ENCODE measurements at places on chromosomes 3 and 15.

- no peaks in the 10 kb centered on the region for H3K4me1 ChIP-seq
- H3K36me3 ChIP-seq = no peaks in the 10 kb centered on the region
- H3K27me3 ChIP-seq = no peaks in the 10 kb centered on the region
- H3K4me3 ChIP-seq = no peak overlapping the region
These were observed 227.1 kb upstream of the ATP11B start for GRCh38 chr3:182565916-182566796.

DNA sequence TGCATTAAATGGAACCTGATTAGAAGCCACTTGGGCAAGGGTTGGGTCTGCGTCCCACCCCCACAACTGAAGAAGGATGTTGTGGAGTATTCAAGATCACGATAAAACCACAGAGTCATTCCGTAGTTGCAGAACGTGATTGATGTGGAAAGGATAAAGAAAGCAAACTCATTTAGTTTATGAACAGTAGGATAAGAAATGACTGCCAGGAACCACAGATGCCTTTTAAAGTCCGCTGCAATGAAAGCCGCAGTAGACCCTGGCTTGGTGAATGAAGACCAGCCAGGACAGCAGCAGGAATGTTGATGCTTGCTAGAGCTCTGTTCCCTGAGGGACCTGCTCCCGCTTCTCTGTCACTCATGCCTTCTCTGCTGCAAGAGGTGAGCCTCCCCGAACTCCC lies 111.5 kb downstream of the GABRG3 start:
- no peak overlapping the region for H3K27ac ChIP-seq
- H3K27me3 ChIP-seq = no peaks in the 10 kb centered on the region
- H3K4me3 ChIP-seq = no peak overlapping the region
- no peak for DNase-seq

GRCh38 chr3:20071175-20071574 lies 30.9 kb downstream of the KAT2B start:
- no peak overlapping the region for H3K27ac ChIP-seq
- H3K4me3 ChIP-seq = no peak overlapping the region
- H3K27me3 ChIP-seq = no peaks in the 10 kb centered on the region
- no peaks in the 10 kb centered on the region for H3K36me3 ChIP-seq
- no peaks in the 10 kb centered on the region for H3K4me1 ChIP-seq
- no peak for DNase-seq

DNA sequence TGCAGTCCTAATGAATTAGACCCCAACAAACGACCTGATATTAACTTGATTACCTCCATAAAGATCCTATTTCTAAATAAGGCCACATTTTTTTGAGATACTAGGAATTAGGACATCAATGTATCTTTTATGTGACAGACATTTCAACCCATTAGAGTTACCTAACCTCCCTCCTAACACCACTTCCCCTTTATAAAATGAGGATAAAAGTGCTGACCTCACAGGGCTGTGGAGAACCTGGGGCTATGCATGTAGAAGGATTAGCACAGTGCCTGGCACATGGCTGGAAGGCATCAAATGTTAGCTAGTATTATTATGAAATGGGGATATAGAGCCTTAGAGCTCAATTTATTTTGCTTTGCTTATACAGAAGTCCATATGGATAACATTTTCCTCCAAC lies 53.5 kb upstream of the LRRN1 start:
- H3K4me1 ChIP-seq = no peaks in the 10 kb centered on the region
- no peak overlapping the region for H3K27ac ChIP-seq
- H3K27me3 ChIP-seq = no peaks in the 10 kb centered on the region
- H3K36me3 ChIP-seq = no peaks in the 10 kb centered on the region

DNA sequence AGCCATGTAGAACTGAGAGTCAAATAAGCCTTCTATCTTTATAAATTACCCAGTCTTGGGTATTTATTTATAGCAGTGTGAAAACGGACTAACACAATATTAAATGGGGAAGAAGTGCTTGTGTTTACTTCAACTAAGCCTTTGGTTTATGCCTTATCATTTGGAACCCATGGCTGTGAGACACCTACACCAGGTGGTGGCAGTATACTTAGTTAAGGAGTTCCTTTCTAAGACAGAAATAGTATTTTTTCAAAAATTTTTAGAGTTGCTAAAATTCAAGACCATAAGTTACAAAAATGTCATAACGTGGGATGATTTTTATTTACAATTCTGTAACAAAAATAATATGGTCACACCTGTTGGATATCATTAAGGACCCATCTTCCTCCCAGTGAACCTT lies 354.5 kb upstream of the SOX14 start:
- H3K27me3 ChIP-seq = no peaks in the 10 kb centered on the region
- H3K27ac ChIP-seq = no peak overlapping the region

GRCh38 chr3:38623539-38623938 lies 25.9 kb downstream of the SCN5A start:
- peak; percentile 86 for DNase-seq
- no peaks in the 10 kb centered on the region for H3K4me1 ChIP-seq
- no peak overlapping the region for H3K27ac ChIP-seq
- no peak overlapping the region for H3K4me3 ChIP-seq

DNA sequence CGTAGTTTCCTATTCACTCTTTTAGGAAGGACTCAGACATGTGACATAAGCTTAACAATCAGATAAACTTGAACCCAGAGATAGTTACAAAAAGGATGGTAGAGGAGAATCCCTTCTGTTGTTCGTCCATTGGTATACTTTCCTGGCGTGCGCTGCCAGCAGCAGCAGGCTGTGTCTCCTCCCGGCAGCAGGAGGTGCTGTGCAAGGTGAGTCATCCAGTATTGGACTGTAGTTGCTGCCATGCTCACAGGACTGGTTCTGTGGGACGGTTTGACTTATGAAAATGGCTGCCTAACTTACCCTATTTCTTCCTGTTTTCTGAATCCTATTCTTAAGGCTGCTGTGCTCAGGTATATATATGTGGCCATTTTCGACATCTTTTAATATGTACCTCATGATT lies 253.4 kb upstream of the LRRC3B start:
- H3K27me3 ChIP-seq = no peaks in the 10 kb centered on the region
- peak overlapping the region; percentile 44 for H3K27ac ChIP-seq
- H3K4me1 ChIP-seq = peaks cover 2% of the 10 kb centered on the region
- peak; percentile 63 for DNase-seq
- H3K4me3 ChIP-seq = no peak overlapping the region

- DNase-seq = no peak
- no peaks in the 10 kb centered on the region for H3K36me3 ChIP-seq
- no peak overlapping the region for H3K4me3 ChIP-seq
- no peaks in the 10 kb centered on the region for H3K4me1 ChIP-seq
- no peak overlapping the region for H3K27ac ChIP-seq
- H3K27me3 ChIP-seq = no peaks in the 10 kb centered on the region
These were observed 5.8 kb downstream of the GUCA1C start for GRCh38 chr3:108947855-108948254.

DNA sequence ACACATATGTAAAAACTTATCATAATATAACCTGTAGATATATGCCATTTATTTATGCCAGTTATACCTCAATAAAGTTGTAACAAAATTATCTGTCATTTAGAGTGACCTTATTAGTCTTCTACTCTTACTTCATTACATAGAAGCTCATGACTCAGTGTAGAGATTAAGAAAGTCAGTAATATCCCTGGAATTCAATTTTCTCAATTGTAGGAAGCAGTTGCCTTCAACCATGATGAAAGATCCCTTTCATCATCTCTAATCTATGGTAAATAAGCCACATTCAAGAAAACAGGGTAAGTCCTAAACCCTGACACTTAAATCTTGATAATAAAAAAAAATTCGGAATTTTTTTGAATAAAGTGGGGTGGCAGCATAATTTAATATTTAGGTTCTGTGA lies 216.5 kb upstream of the PEX5L start:
- no peak overlapping the region for H3K4me3 ChIP-seq
- no peaks in the 10 kb centered on the region for H3K4me1 ChIP-seq
- no peak overlapping the region for H3K27ac ChIP-seq
- DNase-seq = no peak

GRCh38 chr3:119401503-119402440 lies 61.6 kb downstream of the TMEM39A start:
- H3K4me3 ChIP-seq = no peak overlapping the region
- no peak overlapping the region for H3K27ac ChIP-seq
- DNase-seq = no peak
- H3K36me3 ChIP-seq = peaks cover 2% of the 10 kb centered on the region

- no peaks in the 10 kb centered on the region for H3K27me3 ChIP-seq
- H3K27ac ChIP-seq = no peak overlapping the region
These were observed 224.7 kb downstream of the CACNA2D3 start for GRCh38 chr3:54347060-54347459.

DNA sequence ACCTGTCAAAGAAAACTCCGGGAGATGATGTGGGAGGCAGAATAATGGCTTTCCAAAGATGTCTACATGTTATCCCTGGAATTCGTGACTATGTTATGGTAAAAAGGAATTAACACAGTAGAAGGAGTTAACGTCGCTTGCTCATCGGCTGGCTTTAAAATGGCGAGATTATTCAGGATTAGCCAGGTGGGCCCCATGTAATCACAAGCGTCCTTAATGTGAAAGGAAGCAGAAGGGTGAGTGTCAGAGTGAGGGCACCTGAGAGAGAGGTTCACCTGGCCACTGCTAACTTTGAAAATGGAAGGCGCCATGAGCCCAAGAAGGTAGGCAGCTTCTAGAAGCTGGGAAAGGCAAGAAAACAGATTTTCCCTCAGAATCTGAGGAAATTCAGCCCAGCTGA lies 557.2 kb downstream of the EPHB1 start:
- no peaks in the 10 kb centered on the region for H3K27me3 ChIP-seq
- DNase-seq = no peak
- H3K4me3 ChIP-seq = no peak overlapping the region
- no peaks in the 10 kb centered on the region for H3K36me3 ChIP-seq
- peaks cover 1% of the 10 kb centered on the region for H3K4me1 ChIP-seq

- DNase-seq = no peak
- no peak overlapping the region for H3K4me3 ChIP-seq
- H3K27me3 ChIP-seq = no peaks in the 10 kb centered on the region
- H3K4me1 ChIP-seq = peaks cover 9% of the 10 kb centered on the region
- no peak overlapping the region for H3K27ac ChIP-seq
These were observed 12.3 kb upstream of the PHLDB2 start for GRCh38 chr3:111846717-111847116.

DNA sequence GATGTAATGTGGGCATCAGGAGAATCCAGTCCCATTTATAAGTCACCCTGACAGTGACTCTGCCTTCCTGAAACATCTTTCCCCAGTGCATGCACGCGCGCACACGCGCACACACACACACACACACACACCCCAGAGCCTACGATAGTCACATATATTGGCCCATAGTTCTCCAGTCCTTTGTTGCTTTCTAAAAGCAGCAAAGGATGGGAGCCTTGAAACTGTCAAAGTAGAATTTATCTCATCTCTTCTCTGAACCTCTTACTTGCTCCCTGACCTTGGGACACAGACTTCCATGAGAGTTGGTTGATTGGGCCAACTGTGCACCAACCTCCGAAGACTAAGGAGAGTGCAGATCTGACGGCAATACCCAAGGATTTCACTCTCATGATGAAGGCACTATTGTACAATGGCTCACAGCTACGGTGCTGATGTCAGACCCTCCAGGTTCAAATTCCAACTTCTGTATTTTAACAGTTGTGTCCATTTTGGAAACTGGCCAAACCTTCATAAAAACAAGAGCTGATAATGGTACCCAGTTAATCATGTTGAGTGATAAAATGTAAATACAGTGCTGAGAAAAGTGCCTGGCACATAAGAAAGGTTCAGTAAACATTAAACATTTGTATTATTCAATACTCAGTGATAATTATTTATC lies 8.3 kb downstream of the CPA3 start:
- no peaks in the 10 kb centered on the region for H3K4me1 ChIP-seq
- H3K4me3 ChIP-seq = no peak overlapping the region
- no peak overlapping the region for H3K27ac ChIP-seq
- no peak for DNase-seq

DNA sequence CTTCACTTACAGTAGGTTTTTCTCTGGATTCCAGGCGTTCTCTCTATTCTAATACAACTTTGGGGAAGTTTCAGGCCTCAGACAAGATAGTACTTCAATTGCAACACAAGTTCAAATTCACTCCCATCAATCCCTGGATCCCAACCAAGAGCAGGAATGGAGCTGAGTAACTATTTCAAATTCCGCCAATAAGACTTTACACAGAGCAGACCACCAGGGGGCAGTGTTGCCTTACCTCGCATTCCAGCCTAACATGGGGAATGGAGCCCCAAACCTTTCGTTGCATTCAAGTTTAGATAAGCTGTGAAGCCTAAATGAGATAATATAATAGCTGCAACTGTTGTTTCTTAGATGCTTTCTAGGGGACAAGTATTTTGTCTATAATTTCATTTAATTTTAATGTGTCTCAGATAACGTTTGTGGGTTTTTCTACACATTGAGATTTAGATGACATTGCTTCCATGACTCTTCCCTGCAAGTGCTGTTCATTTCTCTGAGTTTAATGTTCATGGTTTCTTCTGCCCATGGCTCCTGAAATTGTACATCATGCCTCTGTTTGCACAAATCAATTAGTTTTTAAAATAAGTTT lies 186.7 kb downstream of the NSUN3 start:
- no peak overlapping the region for H3K4me3 ChIP-seq
- H3K27me3 ChIP-seq = no peaks in the 10 kb centered on the region
- H3K4me1 ChIP-seq = peaks cover 3% of the 10 kb centered on the region
- no peak overlapping the region for H3K27ac ChIP-seq
- DNase-seq = peak; percentile 88
- no peaks in the 10 kb centered on the region for H3K36me3 ChIP-seq

- no peaks in the 10 kb centered on the region for H3K27me3 ChIP-seq
- H3K36me3 ChIP-seq = no peaks in the 10 kb centered on the region
- H3K4me3 ChIP-seq = no peak overlapping the region
- DNase-seq = no peak
- no peak overlapping the region for H3K27ac ChIP-seq
- peaks cover 9% of the 10 kb centered on the region for H3K4me1 ChIP-seq
These were observed 24.5 kb upstream of the PSMD6 start for GRCh38 chr3:64047787-64048186.

DNA sequence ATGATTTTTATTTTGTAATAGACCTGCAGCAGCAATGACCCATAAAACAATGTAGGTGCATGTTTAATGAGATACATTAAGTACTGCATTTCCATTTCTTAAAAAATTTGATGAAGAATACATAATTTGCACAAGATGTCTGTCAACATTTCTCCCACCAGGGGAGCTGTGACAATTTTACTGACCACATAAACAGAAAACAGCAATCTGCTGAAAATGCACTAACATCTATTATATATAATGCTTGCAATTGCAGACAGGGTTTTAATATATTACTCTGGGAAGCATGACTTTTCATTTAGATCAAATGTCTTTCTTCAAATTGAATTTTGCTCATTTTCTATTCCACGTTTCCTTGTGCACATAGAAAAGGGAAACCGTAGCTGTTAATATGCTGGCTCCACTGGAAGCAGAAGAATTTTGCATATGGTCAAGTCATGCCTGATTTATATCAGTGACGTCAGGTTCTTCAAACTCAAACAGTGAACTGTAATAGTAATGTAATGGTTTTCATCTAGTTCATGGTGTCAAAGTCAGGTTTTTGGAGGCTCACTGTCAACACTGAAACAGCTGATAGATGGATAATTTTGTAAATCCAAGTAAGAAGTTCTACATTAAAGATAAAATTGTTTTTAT lies 79.8 kb upstream of the IGF1R start:
- no peak for DNase-seq
- H3K4me3 ChIP-seq = no peak overlapping the region
- no peaks in the 10 kb centered on the region for H3K4me1 ChIP-seq
- H3K27me3 ChIP-seq = no peaks in the 10 kb centered on the region
- no peak overlapping the region for H3K27ac ChIP-seq

- H3K4me3 ChIP-seq = no peak overlapping the region
- no peak for DNase-seq
- no peaks in the 10 kb centered on the region for H3K36me3 ChIP-seq
These were observed 55.3 kb downstream of the NTRK3 start for GRCh38 chr15:88201207-88201606.

GRCh38 chr15:85723960-85724945 lies 70.5 kb downstream of the KLHL25 start:
- peaks cover 6% of the 10 kb centered on the region for H3K36me3 ChIP-seq
- no peak overlapping the region for H3K4me3 ChIP-seq
- no peak for DNase-seq
- H3K27me3 ChIP-seq = no peaks in the 10 kb centered on the region
- no peaks in the 10 kb centered on the region for H3K4me1 ChIP-seq
- H3K27ac ChIP-seq = no peak overlapping the region
